ENCODE measurements at places on chromosomes 2 and 18. TPM values are rescaled to one million over a fixed set of nuclear protein-coding genes. Genes with fewer than 3 reads are reported as not detected.

DNA sequence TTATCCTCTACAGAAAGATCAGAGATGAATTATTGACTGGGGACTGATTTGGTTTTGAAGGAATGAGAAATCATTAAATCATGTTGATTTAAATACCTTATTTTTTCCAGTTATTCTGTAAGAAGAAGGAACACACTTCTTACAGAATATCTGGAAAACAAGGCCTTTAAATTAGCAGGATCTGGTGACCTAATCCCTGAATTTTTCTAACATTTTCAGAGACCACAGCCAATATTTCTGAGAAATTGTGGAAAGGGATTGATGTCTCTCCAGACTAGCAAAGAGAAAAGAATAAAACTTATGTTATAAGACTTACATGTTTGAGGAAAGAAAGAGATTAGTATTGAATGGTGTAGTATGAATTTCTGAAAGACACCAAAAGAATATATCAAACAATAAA, 104.0 kb downstream of the KCNE4 start:
- no peak for DNase-seq

- no peak for DNase-seq
Measured at GRCh38 chr2:151668737-151669136, 65.5 kb downstream of the NEB start.

DNA sequence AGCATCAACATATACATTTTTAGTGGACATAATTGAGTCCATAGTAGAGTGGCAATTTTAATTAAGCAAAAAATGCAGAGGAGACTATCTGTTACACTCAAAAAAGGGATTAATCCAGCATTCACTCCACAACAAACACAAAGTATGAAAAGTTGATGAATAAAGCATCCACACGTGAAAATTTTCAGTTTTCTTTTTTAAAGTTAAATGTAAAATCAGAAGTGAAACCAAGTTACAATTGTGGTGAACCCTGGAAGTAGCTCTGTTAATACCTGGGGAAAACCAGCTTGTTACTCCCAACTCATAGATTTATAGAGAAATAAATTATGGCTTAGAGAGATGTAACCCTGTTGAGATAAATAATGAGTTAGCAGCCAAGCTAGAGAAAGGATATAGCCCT, 807.8 kb downstream of the TRIB2 start:
- DNase-seq = no peak

GRCh38 chr2:21220930-21221329, 97.2 kb downstream of the TDRD15 start:
- DNase-seq = peak; percentile 10

GRCh38 chr2:206063635-206064034, 22.3 kb downstream of the INO80D start:
- no peak for DNase-seq

- no peak for DNase-seq
Measured at GRCh38 chr2:144370937-144371584, 148.9 kb downstream of the ZEB2 start.

Gene CHRNG
- not detected for total RNA-seq

Gene CCDC121
- total RNA-seq = 2.5 TPM

Gene PLGLB1
- not detected for total RNA-seq
